ENCODE measurements at places on chromosomes 1 and 21. TPM values are rescaled to one million over a fixed set of nuclear protein-coding genes. Genes with fewer than 3 reads are reported as not detected.
A peak's percentile ranks its signal among the peaks of the same experiment; 100 is the strongest.

DNA sequence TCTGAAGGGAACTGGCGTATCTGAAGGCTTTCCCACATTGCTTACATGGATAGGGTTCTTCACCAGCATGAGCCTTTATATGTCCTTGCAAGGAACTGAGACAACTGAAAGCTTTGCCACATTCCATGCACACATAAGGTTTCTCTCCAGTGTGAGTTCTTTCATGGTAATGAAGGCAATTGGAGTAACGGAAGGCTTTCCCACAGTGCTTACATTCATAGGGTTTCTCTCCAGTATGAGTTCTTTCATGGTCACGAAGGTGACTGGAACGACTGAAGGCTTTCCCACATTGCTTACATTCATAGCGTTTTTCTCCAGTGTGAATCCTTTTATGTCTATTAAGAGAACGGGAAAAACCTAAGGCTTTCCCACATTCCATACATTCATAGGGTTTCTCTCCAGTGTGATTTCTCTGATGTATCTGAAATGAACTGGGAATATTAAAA, 15.0 kb downstream of the ZNF124 start:
- no peak for DNase-seq

GRCh38 chr1:227192163-227192562, 126.1 kb downstream of the CDC42BPA start:
- DNase-seq: peak; percentile 67

GRCh38 chr1:44025816-44026215, 5.4 kb downstream of the SLC6A9 start:
- DNase-seq: no peak

- DNase-seq: no peak
Observed at GRCh38 chr1:225857256-225857655, 24.9 kb downstream of the TMEM63A start.

- no peak for DNase-seq
Observed at GRCh38 chr1:89407360-89407759, 43.5 kb downstream of the GBP6 start.

DNA sequence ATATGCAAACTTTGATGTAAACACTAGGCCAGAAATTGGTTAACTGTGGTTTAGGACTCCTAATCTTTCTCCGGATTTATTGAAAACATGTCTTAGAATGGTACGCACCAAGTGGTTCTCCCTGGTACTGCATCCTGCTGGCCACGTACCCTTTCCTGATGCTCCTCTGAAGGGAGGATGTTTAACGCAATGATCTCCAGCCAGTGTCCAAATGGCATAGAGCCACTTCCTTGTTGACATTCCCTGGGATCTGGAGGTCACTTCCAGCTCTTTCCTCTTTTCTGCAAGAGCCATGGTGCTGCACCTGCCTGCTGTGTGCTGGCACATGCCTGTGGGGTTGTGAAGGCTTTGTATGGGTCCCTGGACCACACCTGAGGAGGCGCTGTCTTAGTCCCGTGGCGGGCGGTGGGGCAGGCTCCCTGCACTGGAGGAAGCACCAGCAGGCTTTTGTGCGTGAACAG, 53.9 kb downstream of the GALNT2 start:
- no peak for DNase-seq

- DNase-seq: no peak
Observed at GRCh38 chr1:112344754-112345423, 51.1 kb upstream of the CTTNBP2NL start.

DNA sequence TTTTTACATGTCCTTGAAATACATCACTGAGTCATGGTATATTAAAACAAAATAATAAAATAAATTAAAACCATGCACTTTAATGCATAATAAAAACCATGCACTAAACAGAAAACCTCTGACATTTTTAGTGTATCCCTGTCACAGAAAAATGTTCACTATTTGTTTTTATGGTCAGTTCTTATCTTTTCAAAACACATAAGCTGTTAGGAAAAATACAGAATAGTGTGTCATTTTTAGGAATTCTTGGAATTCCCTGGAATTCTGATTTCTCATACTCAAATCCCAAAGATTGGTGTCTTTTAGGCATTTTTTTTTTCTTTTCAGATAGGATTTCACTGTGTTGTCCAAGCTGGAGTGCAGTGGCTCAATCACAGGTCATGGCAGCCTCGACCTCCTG, 25.1 kb upstream of the TINAGL1 start:
- no peak for DNase-seq

DNA sequence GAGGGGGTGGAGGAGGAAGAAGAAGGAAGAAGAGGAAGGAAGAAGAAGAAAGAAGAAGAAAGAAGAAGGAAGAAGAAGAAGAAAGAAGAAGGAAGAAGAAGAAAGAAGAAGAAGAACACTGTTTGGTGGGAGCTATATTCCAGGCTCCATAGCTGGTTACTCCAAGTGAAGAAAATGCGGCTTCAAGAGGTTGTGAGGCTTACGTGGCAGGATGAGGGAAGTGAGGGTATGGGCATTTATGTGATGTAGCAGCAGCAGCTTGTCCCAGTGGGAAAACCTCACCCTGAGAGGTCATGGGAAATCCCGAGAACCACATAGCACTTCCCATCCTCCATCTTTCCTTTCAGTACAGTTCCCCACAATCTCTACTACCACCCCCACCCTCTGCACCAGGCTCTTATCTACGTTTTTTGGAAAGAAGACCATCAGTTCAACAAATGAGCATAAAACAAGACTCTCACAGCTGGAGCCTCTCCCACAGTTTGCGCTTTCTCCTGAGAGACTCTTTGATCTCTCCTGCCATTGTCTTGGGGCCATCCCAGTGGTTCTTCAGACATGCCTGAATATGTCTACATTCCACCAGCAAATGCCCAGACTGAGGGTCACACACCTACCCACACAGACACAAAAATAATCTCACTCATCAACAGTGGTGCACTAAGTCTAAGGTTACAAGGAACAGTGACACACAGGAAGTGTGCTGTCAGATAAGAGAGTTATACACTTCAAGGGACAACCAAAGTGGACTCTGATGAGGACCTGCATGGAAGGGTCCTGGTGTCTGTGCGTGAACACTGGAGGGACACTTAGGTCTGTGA, 77.9 kb upstream of the KCNJ15 start:
- no peak for DNase-seq

DNA sequence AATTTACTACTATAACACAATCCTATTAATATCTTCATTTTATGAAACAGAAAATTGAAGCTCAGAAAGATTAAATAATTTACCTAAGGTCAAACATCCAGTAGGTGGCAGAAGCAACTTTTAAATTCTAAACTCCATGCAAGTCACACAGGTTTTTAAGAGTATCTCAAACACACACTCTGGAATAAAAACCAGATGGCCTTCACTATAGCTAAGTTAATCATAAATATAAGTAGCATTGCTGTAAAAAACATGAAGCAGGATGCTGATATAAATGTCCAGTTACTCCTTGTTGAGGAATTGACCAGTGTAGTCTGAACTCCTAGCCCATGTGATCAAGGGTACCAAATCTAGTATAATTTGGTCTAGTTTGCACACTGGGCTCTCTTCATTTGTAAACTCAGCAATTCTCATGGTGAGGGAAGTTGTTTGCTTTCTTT, 9.4 kb upstream of the FMO3 start:
- DNase-seq: no peak

GRCh38 chr21:46504666-46505065, 46.0 kb downstream of the DIP2A start:
- no peak for DNase-seq

DNA sequence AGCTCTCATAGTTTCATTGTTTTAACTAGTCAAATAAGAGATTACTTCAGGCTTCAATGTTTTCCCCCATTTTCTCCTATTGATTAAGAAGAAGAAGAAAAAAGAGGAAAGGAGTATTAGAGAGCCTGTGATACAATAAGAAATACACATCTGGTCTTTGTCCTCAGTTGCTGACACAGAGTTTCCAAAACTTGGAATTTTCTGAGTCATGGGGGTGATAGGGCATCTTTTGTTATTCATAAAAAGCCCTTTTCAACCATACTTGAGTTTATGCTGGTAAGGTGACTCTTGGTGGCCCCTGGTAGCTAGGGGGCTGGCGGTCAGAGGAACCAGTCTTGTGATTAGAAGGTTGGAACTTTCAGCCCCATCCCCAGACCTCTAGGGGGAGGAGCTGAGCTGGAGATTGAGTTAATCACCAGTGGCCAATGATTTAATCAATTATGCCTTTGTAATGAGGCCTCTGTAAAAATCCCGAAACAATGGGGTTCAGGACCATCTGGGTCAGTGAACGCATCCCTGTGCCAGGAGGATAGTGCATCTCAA, 28.9 kb upstream of the KLF18 start:
- no peak for DNase-seq

- no peak for DNase-seq
Observed at GRCh38 chr1:3476666-3477065, 22.2 kb downstream of the ARHGEF16 start.

DNA sequence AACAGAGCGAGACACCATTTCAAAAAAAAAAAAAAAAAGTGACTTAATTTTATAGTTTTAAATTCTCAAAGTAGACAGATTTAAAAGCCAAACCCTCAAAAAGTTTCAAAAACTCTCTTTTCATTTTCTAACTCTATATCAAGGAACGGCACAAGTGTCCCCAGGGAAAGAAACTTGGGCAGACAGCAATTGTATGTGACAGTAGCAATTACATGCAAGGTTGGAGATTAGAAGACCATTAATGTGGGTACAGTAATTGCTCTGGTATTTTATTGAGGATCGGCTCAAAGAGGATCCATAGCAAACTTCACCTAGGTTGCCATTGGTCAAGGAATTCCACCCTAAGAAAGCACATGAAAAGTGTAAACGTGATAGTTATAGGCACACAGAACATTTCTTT, 46.2 kb downstream of the ACBD6 start:
- no peak for DNase-seq

DNA sequence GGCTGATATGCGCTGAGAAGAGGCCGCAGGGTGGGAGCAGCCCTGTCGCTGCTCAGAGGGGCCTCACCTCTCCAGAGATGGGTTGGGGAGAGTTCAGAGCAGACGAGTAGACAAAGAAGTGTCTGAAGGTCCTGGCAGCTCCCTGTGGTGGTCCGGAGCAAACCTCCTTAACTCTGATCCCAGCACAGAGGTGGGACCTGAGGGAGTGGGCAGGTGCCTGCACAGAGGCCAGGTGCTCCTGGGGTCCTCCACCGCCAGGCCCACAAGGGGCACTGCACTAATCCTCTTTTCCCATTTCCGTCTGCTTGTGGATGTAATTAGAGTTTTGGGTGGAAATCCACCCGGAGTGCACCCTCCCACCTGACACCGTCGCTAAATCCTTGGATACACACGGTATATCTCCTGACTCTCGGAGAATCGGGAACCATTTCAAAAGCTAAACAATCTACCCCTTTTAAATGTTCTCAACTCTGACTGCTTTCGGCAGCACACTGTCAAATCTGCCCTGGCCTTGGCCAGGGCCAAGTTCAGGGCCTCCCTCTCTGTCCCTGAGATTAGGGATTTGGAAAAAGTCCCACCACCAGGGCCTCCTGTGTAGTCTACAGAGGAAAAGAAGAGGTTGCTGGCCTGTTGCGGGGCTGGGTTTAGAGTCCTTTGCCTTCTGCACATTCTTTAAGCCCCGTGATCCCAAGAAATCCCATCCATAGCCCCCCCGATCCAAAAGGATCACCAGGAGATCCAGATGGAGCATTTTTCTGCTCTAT, 22.4 kb downstream of the CASZ1 start:
- DNase-seq: no peak

- no peak for DNase-seq
Observed at GRCh38 chr1:2226525-2227345, 1.4 kb upstream of the SKI start.

DNA sequence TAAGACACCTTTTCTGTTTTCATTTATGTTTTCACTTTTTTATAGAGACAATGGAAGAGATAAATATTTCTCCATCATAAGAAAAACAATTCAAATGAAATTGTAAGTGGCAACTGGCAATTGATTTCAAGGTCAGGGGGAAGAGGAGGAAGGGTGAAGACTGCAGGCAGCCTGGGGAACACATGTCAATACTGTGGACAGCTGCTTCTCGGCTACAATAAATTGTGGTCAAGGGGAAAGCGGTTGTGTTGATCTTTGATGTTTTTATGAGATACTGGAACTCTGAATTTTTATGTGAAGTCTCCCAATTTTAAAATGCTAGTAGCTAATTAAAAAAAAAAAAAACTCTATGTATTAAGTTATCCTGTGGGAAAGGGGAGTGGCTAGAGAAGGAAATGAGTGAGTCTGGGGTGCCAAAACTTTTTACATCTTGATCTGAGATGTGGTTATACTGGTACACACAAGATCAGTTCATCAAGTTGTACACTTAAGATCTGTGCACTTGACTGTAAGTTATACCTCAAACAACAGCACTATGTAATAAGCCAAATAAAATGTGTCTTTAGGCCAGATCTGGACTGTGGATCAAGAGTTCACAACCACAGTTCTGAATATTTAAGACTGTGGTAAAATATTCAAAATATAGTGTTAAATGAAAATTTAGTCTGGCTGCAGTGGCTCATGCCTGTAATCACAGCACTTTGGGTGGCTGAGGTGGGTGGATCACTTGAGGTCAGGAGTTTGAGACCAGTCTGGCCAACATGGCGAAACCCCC, 18.0 kb downstream of the SSX2IP start:
- DNase-seq: no peak

- no peak for DNase-seq
Observed at GRCh38 chr1:29896791-29897714, 660.7 kb downstream of the PTPRU start.

DNA sequence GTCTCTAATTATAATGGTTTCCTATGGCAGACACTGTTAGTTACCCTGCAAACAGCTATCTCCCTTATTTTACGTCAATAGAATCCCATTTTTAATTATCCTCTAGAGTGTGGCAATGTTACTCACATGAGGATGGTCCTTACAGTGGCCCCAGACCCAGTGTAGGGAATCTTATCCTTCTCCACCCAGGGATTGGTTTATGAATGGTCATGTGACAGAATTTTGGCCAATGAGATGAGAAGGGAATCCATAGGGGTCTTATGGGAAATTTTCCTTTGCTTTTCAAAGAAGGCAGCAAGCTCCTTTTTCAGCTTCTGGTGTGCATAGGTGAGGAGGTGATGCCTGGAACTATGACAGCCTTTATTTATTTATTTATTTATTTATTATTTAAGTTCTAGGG, 59.0 kb upstream of the HUNK start:
- DNase-seq: no peak

- DNase-seq: no peak
Observed at GRCh38 chr1:205060746-205061145, 17.7 kb downstream of the CNTN2 start.

GRCh38 chr1:11080931-11081330, 18.7 kb downstream of the EXOSC10 start:
- DNase-seq: no peak

- no peak for DNase-seq
Observed at GRCh38 chr1:223161321-223161720, 18.3 kb upstream of the TLR5 start.

DNA sequence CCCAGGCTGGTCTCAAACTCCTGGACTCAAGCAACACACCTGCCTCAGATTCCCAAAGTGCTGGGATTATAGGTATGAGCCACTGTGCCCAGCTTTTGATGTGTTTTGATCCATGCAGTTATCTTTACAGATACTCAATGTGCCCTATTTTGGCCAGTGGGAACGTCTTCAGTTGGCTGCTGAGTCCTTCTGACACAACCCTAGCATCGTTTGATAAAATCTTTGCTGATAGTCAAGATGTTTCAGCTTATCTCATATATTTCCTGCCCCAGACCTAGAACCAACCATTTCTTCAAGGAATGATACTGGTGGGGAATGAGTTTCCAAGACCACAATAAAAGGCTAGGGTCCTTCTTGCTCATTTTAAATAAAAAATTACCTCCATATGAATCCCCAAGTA, 11.6 kb downstream of the POGZ start:
- no peak for DNase-seq

The NOS1AP gene
- 3.5 TPM for polyA plus RNA-seq

The GNG4 gene
- not detected for polyA plus RNA-seq

The OR2L3 gene
- not detected for polyA plus RNA-seq

The MRTO4 gene
- polyA plus RNA-seq: 10.5 TPM

The KCNQ4 gene
- 0.10 TPM for polyA plus RNA-seq

The NR1I3 gene
- polyA plus RNA-seq: 128 TPM

The STYXL2 gene
- not detected for polyA plus RNA-seq

The C1orf141 gene
- polyA plus RNA-seq: not detected
